ENCODE measurements at places on chromosomes 7 and 10.

- no peak for DNase-seq
These were observed 121.4 kb downstream of the MAGI2 start for GRCh38 chr7:79332091-79332490.

- DNase-seq = no peak
These were observed 6.0 kb upstream of the GATA3 start for GRCh38 chr10:8048281-8049008.

DNA sequence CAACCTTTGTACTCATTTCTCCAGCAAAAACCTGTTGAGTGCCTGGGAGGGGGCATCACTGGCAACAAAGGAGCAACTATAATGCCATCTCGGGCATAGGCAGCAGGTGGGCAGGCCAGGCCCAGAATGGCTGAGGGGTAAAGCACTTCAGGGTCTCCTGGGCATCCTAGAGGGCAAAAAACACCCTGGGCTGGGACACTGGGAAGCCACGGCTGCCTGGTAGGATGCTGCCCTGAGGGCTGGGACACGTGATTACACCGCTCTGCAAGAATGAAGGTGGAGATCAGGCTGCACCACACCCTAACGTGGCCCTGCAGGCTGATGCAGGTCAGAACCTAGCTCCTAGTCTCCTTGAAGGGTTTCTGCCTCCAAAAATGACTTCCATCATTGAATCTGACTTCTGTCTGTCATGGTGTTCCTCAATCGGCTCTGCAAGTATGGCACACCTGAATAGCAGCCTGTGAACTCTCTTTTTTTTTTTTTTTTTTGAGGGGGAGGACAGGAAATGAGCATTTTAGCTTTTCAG lies 4.5 kb upstream of the TRAPPC14 start:
- DNase-seq = no peak

GRCh38 chr7:104838537-104839299 lies 175.3 kb upstream of the KMT2E start:
- no peak for DNase-seq

DNA sequence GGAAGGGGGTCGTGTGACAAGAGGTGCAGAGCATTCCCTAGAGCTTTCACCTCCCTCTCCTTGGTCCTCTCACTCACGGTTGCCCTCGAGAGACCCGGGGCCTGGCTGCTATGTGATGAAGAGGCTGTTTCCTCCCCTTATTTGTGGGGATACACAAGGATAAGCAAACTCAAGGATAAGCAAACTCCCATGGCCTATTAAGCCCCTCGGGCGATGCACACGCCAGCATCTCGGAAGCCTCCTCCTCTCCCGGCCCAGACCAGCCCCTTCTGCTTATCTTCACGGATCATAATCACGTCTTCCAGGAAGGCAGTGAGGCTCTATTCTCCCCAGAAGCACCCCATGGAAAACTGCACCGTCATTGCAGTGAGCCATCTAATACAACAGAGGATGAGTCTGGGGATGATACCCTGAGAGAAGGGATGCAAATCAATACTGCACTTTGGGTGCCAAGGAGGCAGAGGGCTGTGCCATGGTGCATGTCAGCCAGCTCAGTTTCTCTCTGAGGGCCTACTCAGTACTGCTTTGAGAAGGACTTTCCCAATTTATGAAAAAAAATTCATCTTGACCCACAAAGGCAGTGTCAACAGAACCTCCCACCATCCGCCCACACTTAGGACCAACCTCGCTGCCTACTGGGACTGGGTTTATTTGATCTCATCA lies 22.2 kb downstream of the TMEM273 start:
- no peak for DNase-seq

- DNase-seq = no peak
These were observed 987.7 kb downstream of the TYW1 start for GRCh38 chr7:67984326-67984725.

GRCh38 chr10:64733980-64734379 lies 1212.8 kb downstream of the REEP3 start:
- DNase-seq = no peak

DNA sequence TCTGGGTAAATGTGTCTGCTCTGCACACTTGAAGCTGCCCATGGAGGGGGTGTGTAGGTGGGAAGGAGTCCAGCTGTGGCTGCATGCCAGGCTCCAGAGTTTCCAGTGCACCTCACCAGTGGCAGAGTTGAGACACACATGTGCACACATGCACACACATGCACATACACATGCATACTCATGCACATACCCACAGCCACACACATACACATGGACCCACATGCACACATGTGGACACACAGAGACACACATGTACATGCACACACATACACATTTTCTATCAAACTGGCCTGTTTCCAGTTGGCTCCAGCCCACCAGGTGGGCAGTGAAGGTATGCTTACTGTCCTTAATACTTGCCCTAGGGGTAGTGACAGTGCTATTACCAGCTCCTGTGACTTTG lies 99.7 kb downstream of the RAMP3 start:
- DNase-seq = no peak

DNA sequence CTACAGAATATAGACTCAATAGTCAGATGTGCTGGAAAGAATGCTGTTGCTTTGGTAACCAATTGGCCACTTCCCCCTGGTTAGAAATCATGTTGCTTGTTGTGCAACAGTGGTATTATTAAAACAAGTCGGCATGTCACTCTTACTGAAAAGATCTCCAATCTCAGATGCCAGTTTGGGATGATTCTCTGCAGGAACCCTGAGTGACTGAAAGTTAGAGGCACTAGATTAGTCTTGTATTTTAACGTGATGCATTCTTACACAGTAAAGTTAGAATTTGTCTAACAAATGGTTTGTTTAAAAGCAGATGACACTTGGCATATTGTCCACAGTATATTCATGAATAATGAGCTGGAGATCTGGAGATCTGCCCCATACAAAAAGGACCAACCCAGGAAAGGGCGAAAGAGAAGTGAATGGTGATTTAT lies 287.6 kb downstream of the TWIST1 start:
- no peak for DNase-seq

Data from NCI-H1930 (cell line).